ENCODE measurements at places on chromosomes 2 and 18.

DNA sequence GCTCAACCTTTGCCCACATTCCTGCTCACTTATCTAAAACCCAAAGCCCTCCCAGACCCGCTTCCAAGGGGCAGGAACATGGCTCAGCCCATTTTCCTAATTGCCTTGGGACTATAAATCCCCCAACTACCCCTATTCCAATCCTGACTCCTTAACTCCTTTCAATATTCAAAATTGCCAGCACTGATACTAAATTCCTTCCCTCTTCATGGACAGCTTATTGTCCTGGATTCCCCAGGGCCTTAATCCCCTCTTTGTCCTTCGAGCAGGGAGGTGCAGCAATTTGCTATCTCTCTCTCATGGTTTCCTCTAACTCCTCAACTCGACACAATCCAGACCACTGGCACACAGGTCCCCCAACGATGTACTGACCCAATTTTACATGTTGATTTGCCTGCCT is 99.1 kb downstream of the SLC25A12 start:
- DNase-seq, result no peak

GRCh38 chr2:179454443-179455171 is 190.0 kb upstream of the SESTD1 start:
- DNase-seq, result no peak

DNA sequence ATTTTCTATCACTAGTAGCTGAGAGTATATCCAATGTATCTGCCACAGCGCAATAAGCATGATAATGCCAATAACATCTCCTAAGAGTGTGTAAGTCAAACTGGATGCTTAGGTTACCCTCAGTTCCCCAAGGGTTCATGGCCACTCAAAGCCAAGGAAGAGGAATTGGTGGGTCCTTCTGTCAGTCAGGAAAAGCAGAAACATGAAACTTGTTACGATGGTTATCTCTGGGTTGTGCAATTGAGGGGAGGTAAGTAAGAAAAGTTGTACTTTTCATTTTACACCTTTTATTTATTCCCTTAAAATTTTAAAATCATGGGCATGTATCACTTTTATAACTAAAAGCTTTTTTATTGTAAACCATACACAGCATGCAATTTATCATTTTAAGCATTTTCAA is 10.1 kb upstream of the GAD1 start:
- no peak for DNase-seq

- DNase-seq, result no peak
Measured at GRCh38 chr2:25445464-25445863, 103.7 kb upstream of the DNMT3A start.

DNA sequence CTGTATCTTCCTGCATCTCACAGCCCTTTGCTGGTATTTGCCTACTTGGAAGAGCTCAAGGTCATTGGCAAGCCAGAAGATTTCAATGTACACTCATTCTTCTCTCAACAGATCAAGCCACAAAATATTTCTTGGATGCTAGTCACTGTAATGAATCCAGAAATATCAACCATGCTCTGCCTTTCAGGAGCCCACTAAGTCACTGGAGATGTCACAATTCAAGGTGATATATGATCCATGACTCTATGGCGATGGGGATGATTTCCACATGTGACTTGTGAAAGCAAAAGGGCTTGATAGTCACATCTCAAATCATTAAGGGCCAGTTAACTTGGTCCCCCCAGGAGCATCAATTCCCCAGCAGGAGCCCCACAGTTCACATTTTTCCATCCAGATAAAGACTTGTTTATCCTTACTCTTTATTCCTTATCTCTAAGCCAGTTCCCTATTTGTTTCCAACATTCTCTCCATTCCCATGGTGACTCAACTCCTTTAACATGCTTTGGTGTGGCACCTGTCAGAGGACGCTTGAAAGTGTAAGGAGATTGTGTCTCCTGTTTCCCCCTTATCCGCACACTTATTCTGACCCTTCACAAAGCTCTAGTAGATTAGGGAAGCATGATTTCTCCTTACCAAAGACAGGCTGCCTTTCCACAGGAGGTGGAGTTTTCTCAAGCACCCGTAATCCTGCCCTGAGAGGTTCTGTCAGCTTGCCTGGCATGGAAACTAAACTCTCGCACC is 15.8 kb downstream of the PKDCC start:
- no peak for DNase-seq

DNA sequence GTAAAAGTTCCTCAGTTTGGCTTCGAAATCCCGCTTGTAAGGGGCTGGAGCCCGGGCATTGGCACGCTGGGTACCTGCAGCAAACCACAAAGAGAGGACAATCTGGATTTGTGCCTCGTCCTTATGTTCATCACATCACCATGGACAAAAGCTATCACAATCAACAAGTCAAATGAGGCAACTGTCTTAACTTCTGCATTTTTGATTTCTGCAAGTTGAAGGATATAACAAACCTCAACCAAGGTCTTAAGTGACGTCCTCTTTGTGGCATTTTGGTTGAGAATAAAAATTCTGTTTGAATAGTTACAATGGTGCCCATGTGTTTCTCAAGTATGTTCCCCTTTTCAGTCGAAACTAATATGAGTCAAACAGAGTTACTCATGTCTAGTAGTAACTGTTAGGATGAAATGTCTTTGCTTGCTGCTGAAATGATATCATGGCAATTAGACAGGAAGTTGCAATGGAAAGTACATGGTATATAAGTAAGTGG is 70.8 kb upstream of the STK17B start:
- DNase-seq, result no peak

DNA sequence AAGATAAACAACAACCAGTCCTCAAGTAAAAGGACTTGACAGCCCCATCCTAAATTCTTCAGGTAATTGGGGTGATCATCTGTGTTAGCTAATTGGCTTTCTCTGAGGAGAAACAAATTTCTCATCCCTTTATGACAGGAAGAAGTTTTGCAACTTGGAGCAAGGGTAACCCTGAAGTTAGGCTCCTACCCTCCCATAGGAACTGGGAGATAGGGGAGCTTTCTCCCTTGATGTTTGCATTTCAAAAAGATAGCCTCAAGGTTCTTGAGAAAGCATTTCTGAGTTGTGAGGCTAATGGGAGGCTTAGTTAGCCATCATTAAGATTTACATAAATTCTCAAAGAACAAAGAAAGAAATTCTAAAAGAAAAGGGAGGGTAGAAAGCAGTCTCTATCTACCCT is 95.4 kb downstream of the MAP2 start:
- no peak for DNase-seq

GRCh38 chr2:2238726-2239269 is 92.3 kb downstream of the MYT1L start:
- no peak for DNase-seq

DNA sequence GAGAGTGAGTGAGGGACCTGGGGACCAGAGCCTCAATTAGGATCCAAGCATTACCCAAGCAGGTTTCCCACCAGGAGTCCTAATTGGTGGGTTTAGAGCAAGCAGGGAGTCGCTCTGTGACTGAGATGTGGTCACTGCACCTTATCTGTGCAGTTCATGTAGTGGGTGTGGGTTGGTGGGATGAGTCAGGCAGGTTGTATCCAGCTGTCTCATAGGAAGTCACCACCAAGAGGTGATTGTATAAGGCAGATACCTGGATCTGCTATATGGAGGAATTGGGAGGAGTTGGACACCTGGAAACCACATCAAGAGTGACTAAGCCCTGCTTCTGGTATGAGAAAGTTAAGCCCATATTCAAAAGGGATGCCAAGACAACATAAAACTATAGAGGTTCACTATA is 106.8 kb downstream of the ARHGAP28 start:
- DNase-seq, result no peak

DNA sequence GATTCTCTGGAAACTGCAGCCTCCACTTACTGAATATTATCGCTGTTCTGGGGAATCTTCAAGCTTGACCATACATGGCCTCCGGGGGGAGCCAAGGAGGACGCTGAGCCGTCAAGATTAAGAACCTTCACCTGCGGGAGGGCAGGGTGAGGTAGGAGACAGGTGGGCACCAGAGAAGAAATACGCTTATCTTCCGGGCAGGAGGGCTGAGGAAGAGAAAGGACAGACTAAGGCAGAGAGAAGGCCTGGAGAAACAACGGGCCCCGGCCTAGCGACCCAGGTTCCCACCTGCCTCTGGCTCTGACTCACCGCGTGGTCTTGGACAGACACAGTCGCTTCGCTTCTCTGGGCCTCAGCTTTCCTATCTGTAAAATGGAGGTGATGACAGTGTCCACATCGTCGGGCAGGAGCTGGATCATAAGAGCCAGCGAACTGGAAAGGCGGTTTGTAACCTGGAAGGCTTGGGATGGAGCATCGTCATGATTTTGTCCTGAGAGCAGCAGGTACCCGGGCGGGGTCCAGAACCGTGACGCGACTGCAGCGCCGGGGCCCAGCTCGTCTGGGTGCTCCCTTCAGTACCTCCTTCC is 659 bp downstream of the ZNF142 start:
- DNase-seq, result peak; percentile 17

DNA sequence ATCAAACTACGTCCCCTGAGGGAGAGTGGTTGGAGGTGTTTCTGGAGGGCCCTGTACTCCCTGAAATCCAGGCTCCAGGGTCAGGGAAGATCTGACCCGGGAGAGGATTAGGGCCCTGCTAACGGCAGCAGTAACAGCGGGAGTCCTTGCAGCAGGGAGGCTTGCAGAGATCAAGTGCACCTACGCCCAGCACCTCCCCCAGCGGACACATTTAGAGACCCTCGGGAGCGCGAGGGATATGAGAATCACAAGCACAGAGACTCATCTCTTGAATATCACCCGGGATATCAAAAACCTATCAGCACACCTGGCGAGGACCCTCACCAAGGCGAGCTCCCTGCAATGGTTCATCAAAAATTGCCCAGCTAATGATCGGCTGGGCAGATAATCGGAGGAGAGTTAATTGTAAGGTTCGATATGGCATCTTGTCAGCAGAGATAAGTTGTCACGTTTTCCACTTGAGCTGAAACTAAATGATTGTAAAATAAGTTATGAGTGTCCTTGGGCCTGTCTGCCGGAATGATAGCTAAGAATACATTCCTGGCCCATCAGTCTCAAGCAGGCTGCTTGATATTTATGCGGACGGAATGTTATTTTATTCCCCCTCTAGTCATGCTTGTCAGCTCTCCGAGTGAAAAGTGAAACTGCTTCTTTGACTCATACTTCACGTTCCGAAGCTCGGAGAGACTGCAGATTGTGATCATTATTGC is 209.8 kb downstream of the GBX2 start:
- DNase-seq, result no peak

- DNase-seq, result no peak
Measured at GRCh38 chr18:11666831-11667230, 22.2 kb upstream of the GNAL start.

Data from stimulated activated CD8-positive, alpha-beta memory T cell treated with anti-CD3 and anti-CD28 coated beads, Interleukin-7, amount 100 ng/mL, for 48 hours (primary cell).